ENCODE measurements at places on chromosomes 3 and 15. TPM values are rescaled to one million over a fixed set of nuclear protein-coding genes. Genes with fewer than 3 reads are reported as not detected.

MOBP gene
- total RNA-seq = not detected

C2CD4B gene
- 0.89 TPM for total RNA-seq

CLRN1 gene
- not detected for total RNA-seq

PEX5L gene
- 5.6 TPM for total RNA-seq

PTPRG gene
- total RNA-seq = 72.5 TPM

FOXL2NB gene
- total RNA-seq = 0.03 TPM

CACNA2D2 gene
- total RNA-seq = 0.07 TPM

SLC7A14 gene
- 0.83 TPM for total RNA-seq

Data from smooth muscle cell of the pulmonary artery (primary cell).